ENCODE measurements at places on chromosomes 4 and X.

- peak; percentile 43 for DNase-seq
Measured at GRCh38 chr4:1632109-1633104, 51.7 kb downstream of the FAM53A start.

DNA sequence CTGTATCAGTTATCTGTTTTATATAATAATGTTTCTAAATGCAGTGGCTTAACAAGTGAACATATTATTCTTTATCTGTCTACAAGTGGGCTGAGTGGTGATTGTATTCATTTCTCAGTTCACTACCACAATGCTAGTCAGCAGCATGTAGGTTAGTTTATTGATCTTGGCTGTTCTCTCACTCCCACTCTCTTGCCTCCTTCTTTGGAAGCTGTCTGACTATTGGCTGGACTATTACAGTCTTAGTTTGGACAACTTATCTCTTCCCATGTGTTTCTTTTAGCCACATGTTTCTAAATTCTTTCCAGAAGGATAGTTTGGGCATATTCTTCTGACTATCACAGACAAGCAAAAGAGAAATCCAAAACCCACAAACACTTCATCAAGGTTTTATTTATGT, 459.5 kb upstream of the AGA start:
- DNase-seq, result no peak

- DNase-seq, result no peak
Measured at GRCh38 chrX:50978920-50979682, 68.6 kb downstream of the BMP15 start.

GRCh38 chr4:105306820-105307219, 160.1 kb downstream of the TET2 start:
- no peak for DNase-seq

DNA sequence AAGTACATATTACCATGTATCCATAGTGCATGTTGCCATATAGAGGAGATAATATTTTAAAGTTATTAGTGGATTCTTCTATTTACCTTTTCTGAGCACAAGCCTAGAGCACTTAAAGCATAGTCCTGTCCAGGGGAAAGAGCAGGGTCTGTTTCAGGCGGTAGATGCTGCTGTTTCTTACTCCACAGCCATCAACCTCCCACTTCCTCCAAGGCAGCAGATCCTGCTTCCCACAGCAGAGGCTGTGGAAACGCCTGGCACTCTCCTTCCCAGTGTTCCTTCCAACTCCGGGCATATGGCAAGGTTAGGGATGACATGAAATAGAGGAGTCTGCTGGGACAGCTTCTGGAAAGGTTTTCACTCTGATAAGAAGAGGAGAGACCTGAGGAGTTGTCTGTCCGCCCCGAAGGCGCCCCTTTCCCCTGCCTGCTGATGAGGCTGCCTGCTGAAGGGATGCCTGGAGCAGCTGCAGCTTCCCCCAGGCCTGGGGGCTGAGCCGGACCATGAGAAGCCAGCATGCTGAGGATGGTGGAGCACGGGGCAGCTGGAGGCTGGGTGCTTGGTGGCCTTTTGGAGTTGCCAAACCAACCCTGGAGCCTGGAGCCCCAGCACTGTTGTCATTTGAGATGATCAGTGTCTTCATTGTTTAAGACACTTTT, 43.9 kb upstream of the SLC25A4 start:
- DNase-seq, result no peak

GRCh38 chrX:150616179-150616862, 47.9 kb downstream of the MTM1 start:
- DNase-seq, result no peak

GRCh38 chrX:8455557-8455956, 9.1 kb upstream of the VCX3B start:
- no peak for DNase-seq

GRCh38 chrX:34891391-34891790, 51.2 kb upstream of the FAM47B start:
- no peak for DNase-seq

DNA sequence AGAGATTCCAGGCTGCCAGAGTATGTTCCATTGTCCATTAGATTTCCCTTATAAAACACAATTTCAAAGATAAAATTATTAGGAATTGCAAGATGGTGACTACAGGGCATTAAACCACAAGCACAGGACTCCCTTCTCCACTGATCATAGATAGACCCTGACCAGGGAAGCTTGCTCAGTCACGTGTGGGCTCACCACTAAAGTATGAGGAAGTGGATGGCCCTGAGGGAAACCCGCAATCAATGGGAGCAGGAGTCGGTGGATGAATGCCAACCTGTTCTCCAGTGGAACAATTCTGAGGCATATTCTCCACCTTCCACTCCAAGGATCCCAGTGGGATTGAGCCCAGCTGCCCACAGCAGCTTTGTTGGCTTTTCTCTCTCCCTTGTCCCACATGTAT, 515.7 kb downstream of the BCOR start:
- no peak for DNase-seq

GRCh38 chr4:186258216-186258811, 7.7 kb upstream of the F11 start:
- DNase-seq, result no peak

DNA sequence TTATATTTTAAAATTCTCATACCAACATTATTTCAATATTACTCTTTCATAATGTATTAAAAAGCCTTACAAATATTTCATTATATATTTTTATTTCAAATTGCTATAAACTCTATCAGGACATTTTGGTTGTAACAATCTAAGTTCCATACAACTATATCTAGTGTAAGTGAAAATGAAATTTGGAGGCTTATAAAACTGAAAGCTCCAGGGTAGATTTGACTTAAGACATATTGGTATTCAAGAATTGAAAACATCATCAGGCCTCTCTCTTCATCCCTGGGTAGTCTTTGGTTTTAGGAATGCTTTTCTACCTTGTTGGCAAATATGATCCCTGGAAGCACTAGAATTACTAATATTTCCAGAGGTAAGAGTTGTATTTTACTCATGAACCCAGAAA, 342.6 kb downstream of the DTHD1 start:
- no peak for DNase-seq

DNA sequence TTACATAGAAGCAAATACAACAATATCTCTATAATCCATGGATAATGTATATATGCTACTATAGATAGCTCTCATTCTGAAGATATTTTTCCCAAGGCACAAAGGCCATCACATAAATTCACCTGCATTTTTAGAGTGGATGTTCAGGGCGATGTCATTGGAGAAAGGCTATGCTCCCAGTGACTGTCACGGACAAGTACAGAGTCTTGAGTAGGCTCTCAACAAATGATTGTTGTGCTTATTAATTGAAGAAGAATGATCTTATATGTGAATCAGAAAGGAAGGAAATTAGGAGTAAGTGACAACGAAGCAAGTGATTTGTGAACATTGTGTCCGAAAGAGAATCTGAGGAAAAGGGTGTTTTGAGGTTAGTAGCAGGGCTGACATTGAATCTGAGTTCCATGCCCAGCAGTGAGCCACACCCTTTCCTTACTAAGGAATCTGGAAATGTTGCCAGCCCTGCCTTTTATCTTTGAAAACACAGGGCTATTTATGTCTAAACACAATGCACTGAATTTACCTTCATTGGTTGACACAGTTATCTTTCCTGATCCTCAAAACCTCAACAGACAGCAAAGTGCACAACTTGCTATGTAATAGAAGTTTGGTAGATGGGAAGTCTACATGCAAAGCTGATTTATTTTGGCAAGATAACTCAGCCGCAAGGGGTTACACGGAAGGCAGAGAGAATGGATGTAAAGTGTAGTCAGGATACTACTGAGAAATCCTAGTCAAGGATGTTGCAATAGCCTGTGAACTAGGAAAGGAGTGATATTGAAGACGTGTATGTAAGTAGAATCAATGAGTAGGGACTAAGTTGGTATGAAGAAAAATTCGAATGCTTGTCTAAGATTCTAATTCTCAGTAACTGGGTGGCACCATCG, 50.4 kb downstream of the SORBS2 start:
- no peak for DNase-seq

- DNase-seq, result no peak
Measured at GRCh38 chr4:15436513-15436912, 8.7 kb downstream of the C1QTNF7 start.

GRCh38 chr4:114879916-114880669, 233.3 kb downstream of the NDST4 start:
- DNase-seq, result no peak

- DNase-seq, result peak; percentile 65
Measured at GRCh38 chr4:56505269-56506130, at the start of gene ARL9. Gene ARL9 (plus strand): TSS chr4:56505791. CDS start chr4:56505863, 72 bp downstream.

DNA sequence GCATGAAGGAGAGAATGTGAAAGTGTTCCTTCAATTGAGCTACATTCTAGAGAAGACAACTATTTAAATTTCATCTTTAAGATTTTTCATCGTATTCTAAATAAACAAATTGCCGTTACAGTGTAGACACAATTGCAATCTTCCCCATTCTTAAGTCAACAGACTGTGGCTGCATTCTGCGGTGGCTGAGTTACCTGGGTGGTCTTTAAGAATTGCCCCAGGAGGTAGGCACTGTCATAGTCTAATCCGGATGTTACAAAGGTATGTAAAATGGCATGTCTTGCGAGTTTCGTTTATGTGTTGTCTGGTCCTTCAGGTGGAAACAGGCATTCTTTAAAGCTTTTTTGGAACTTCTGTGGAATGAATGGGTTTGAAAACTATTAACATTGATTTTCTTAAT, 586.1 kb upstream of the PITX2 start:
- no peak for DNase-seq

GRCh38 chr4:152831416-152831815, 51.7 kb downstream of the ARFIP1 start:
- no peak for DNase-seq

DNA sequence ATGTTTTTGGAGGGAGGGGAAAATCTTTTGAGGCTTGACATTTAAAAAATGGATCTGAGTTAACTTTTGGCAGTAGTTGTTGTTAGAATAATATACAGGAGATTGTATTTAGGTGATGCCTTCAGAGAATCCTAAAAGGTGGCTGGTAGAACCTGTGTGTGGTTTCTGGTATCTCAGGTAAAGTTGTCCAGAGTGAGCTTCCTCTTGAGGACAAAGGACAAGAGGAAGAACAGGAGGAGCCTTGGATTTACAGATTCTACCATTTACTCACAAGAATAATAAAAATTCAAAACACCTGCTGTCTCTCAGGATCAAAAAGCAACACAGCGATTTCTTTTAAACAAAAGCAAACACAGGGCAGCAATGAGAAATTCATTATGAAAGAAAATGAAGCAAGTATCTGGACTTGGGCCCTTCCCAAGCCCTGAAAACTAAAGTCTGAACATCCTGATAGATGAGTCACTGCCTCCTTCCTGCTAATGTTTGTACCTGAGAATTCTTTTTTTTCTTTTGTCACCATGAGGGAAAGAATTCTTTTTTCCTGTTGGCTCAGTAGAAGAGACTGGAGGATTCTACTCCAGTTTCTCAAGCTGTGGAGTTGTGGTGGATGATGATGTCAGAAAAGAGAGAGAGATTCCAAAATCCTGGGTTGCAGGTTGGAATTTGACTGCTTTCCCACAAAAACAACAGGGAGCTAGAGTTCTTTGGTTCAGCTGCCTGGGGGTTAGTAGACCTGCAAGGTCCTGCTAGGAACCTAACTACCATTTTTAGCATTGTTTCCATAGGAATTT, 31.5 kb upstream of the RAPGEF2 start:
- no peak for DNase-seq

DNA sequence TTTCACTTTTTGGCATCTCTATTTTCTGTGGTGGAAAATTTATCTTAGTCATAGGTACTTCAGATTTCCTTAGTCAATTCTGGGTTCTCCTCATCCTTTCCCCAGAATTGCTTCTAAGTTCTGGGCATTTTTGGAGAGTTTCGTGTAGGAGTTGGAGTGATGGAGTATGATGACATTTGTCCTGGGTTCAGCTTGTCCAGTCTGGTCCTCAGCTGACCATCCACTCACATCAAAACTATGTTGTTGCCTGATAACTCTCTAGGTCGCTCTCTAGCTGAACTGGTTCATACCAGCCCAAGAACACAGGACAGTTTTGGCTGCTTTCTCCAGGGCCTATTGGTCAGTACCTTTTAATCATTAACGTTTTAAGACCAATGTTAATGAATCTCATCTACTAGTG, 13.2 kb downstream of the PTTG2 start:
- no peak for DNase-seq

DNA sequence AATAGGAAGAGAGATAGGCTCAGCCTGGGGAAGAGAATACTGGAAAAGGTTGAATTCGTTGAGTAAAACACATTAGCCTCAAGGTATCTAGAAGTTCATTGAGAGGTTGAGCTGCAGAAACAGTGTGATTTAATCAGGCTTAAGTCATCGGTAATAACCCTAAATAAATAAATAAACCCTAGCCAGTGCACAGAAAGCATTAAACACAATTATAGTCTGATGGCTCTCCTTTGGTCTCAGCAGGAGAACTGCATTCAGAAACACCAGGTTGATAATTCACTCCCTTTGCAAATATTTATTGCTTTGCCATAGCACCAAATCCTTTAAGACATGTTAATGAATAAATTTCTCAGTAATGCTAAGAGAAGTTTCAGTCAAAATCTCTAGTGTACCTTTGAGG, 9.6 kb downstream of the DCX start:
- DNase-seq, result no peak

DNA sequence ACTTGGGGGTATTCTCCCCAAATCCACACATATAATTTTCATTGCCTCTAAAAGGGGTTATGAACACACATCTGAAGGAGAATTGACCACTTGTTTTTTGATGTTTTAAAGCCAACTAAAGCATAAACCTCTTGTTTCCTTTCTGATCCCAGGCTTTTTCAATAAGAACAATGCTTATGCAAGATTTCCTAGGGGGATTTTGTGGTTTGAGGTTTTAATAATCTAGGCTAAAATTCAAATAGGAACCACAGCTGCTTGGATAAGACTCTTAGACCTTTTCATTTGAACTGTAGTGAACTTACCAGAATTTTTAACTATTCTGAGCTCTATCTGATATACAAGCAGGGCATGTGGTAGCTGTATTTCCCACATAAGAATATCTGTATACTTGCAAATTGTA, 651.1 kb downstream of the ANKRD50 start:
- no peak for DNase-seq

GRCh38 chrX:6129195-6129594, 99.5 kb downstream of the NLGN4X start:
- no peak for DNase-seq

GRCh38 chr4:85684676-85685075, 209.7 kb downstream of the ARHGAP24 start:
- DNase-seq, result no peak

GRCh38 chr4:184617600-184618196, 31.5 kb downstream of the CASP3 start:
- no peak for DNase-seq

- DNase-seq, result no peak
Measured at GRCh38 chr4:171813526-171814250, 484 bp downstream of the GALNTL6 start.

GRCh38 chr4:135032670-135033069, 831.1 kb upstream of the PABPC4L start:
- no peak for DNase-seq

GRCh38 chr4:75547647-75548387, 8.0 kb upstream of the ODAPH start:
- peak; percentile 8 for DNase-seq

GRCh38 chr4:139689093-139689722, 23.6 kb downstream of the MGST2 start:
- DNase-seq, result no peak

GRCh38 chrX:131614241-131614640, 70.4 kb downstream of the OR13H1 start:
- DNase-seq, result no peak

GRCh38 chr4:116531870-116532269, 553.5 kb downstream of the TRAM1L1 start:
- no peak for DNase-seq

- DNase-seq, result no peak
Measured at GRCh38 chrX:104432321-104432720, 133.7 kb upstream of the IL1RAPL2 start.
